ENCODE measurements at places on chromosomes 5 and 9.

GRCh38 chr5:68285851-68286611, 70.5 kb downstream of the PIK3R1 start:
- DNase-seq: peak; percentile 46

GRCh38 chr9:117204971-117205370, 209.9 kb downstream of the ASTN2 start:
- no peak for DNase-seq

DNA sequence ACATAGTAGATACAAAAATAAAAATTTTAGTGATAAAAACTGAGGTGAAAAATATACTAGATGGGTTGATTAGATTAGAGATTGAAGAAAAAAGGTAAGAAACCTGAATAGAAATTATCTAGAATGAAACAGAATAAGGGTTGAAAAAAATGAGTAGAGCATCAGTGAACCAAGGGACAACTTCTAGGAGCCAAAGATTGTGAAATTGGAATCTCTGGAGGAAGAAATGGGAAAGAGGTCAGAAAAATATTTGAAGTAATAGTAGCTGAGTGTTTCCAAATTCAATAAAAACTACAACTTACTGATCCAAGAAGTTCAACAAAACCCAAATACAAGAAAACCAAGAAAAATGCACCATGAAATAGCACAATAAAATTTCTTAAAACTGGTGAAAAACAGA, 116.6 kb upstream of the STARD4 start:
- no peak for DNase-seq

DNA sequence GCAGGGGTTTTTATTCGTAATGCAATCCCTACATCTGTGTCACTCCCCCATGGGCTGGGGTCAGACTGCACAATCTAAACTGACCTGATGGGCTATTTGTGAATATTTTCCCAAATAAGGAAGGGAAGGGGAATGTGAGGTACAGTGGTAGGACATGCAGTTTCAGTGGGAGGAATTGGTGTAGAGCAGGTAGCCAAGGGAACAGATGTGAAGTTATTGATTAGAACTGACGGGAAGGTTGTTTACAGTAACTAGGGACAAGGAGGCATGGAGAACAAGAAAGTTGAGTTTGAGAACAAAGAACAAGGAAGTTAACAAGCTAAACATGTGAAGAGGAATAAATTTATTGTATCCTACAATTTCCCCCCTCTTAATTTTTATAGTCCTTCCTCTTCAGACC, 104.8 kb downstream of the CFAP95 start:
- DNase-seq: no peak

GRCh38 chr9:75358846-75359245, 270.5 kb downstream of the OSTF1 start:
- DNase-seq: no peak

DNA sequence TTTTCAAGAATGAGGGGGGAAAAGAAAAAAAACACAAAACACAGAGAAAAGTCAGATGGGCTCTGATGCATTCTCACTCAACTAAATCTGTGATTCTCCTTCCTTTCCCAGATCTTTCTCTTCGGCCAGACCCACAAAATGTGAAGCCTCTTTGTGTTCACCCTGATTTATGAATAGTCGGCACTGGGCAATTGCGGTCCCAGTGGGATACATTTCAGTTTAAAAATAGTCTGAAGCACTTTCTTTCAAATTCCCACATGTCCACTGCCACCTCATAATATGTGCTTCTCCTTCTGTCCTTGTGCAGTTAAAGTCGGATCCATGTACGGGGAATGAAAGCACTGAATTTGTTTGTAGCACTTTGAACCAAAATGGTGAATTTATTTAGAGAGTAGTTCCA, 995.4 kb upstream of the WWC1 start:
- no peak for DNase-seq

GRCh38 chr5:180021900-180022299, 49.7 kb downstream of the RNF130 start:
- DNase-seq: no peak

DNA sequence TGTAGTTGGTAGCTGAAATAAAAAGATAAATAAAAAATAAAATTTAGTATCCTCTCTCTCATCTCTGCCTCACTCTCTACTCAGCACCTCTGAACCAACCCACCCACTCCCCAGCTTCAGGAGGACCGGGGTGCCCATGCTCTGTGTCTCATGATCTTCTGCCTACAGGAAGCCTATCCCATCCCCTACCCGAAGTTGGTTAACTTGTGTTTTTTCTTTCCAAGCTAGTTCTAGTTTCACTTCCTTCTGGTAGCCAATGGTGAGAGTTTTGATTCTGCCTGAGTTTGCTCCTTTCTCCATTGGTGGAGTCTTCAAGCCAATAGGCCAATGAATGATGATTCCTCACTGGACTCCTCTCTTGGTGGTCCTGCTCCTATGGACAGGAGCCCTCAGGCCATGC, 32.1 kb downstream of the SNX24 start:
- DNase-seq: no peak

GRCh38 chr9:114131808-114132549, 23.4 kb upstream of the COL27A1 start:
- no peak for DNase-seq

- DNase-seq: no peak
Measured at GRCh38 chr5:150184990-150185912, 4.6 kb upstream of the SLC6A7 start.

GRCh38 chr5:135576075-135576599, 2.7 kb downstream of the CXCL14 start:
- DNase-seq: no peak

- peak; percentile 67 for DNase-seq
Measured at GRCh38 chr9:129377931-129378661, 200.0 kb upstream of the IER5L start.

GRCh38 chr9:91978740-91979414, 28.8 kb upstream of the ROR2 start:
- no peak for DNase-seq

GRCh38 chr9:129567842-129568559, 52.9 kb downstream of the C9orf50 start:
- peak; percentile 85 for DNase-seq

DNA sequence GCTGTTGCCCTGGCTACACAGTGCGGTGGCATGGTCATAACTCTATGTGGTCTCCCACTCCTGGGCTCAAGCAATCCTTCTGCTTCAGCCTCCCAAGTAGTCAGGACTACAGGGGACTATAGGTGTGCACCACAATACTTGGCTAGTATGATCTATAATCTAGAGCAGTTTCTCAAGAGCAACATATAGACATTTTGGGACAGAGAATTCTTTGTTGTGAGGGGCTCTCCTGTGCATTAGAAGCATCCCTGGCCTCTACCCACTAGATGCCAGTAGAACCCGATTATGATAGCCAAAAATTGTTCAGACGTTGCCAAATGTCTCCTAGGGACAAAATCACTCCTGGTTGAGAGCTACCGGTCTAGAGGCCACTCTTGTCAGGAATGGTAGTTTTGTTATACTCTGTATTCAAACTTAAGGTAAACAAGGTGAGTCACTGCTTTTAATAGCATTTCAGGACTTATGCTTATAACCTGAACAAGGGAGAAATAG, 7.2 kb downstream of the ANKHD1 start:
- no peak for DNase-seq

- DNase-seq: no peak
Measured at GRCh38 chr5:110290542-110290941, 435.9 kb downstream of the TMEM232 start.

- peak; percentile 16 for DNase-seq
Measured at GRCh38 chr5:5374009-5374715, 48.3 kb upstream of the ICE1 start.

- DNase-seq: no peak
Measured at GRCh38 chr5:146034127-146034526, 71.2 kb downstream of the PLAC8L1 start.

- no peak for DNase-seq
Measured at GRCh38 chr9:114206221-114206789, 51.0 kb downstream of the COL27A1 start.

DNA sequence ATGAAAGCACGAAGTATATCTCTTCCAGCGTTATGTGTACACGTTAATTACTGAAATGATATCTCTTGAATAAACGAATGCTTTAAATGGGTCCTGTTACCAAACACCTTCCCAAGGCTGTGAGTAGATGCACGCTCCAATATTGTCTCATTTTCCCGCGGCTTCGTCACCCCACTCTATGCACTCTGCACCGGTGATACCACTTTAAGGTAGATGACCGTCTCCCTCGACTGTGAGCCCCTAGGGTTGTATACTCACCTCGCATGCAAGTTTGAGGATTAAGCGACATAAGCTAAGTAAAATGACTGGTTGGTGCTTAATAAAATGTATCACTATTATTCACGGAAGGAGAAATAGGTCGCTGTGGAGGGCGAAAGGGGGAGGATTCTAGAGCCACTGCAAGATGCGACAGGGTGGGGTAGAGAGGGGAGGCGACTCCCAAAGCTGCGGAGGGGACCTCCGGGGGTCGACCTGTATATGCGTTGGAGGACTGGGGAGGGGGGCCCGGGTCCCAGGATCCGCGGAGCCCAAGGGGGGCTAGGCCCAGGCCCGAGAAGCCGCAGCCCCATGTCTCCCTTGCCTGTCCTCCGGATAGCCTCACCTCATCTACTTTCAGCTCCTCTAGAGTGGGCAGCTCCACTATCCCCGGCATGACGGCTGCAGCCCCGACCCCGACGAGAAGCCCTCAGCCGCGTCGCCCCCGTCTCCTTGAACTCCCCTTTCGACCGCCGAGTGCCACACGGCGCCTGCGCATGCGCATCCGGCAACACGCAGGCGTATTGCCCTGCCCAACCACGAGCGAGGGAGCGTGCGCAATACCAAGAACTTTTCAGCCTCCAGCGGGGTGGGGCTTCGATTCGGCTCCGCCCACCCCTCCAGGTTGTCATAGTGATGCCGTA, at the start of the genes MORN5 and NDUFA8:
Gene MORN5 (plus strand): TSS at position 883 of the 899 bp plus-strand sequence. CDS start 65 bp downstream, outside the sequence.
Gene NDUFA8 (minus strand): TSS at position 754 of the 899 bp plus-strand sequence. CDS start 102 bp downstream, at position 652.
- peak; percentile 96 for DNase-seq

- no peak for DNase-seq
Measured at GRCh38 chr5:41193456-41194205, 19.7 kb downstream of the C6 start.

DNA sequence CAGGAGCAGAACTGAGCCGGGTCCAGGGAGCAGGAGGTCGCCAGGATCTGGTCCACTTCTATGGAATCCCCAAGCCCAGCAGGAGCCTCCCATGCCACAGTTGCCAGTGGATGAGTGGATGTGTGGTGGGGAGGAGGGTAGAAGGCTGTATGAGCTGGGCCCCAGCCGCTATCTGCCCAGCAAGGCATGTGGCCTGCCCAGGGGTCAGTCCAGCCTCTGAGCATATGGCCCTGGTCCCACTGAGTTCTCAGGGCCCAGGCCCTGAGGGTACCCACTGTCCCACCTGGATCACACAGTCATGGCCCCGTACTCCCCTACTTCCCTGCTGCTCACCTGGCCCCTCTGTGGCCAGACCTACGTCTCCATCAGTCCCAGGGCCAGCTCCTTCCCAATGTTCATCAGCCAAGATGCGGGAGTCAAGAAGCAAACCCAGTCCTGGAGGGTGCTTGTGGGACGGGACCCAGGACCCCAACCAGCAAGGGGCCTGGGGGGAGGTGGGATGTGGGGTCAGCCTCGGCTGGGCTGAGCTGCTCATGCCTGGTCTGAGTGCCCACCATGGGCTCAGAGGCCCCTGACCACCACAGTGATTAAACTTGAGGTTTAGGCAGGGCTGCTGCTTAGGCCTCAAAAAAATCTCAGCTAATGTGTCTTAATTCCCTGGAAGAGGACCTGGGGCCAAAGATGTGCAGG, 152.7 kb downstream of the COL23A1 start:
- DNase-seq: no peak

- DNase-seq: no peak
Measured at GRCh38 chr5:52491071-52491787, 296.5 kb upstream of the ITGA1 start.

DNA sequence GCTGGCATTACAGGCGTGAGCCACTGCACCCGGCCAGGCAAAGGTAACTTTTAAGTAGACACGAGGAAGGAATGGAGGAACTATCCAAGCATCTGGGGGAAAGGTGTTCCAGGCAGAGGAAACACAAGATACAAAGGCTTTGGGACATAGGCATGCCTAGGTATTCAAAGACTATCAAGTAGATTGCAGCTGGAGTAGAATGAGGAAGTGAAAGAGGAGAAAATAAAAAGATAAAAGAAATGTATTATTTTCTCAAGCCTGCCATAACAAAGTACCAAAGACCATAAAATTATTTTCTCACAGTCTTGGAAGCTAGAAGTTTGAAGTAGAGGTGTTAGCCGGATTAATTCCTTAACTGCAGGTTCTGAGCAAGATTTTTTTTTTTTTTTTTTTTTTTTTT, 39.9 kb upstream of the GRIN3A start:
- no peak for DNase-seq

DNA sequence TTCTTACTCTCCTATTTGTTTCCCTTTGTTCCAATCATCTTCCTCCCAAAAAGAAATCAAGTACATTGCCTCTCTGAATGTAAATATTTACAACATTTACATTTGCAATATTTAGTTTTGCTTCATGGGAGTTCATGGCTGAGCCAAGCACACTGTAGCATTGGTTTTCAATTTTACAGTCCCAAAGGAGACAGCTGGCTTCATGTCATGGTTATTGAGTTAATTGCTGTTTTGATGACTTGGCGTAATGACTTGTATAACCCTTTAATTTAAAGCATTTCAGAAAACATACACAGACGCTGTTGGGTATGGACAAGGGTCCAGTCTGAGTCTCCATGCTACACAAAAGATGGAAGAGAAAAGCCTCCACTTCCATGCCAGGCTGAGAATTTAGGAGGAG, 25.6 kb upstream of the VLDLR start:
- DNase-seq: peak; percentile 21

DNA sequence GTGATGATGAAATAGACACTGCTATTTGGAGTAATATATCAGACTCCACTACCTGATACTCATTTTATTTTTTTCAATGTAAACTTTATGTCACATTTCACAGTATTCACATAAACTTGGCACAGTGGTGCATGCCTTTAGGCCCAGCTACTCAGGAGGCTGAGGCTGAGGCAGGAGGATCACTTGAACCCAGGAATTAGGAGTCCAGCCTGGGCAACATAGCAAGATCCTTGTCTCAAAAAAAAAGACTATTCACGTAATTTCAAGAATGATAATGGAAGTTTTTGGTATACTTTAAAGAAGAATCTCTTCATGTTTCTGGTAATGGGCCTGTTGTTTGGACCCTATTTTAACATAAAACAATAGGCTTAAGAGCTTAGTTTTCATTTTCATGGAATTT, 47.4 kb downstream of the SLC25A51 start:
- no peak for DNase-seq

GRCh38 chr5:130995254-130995515, 169.9 kb downstream of the HINT1 start:
- no peak for DNase-seq
